A673 (cell line): ENCODE measurements at places on chromosomes 5 and 9. TPM values are rescaled to one million over a fixed set of nuclear protein-coding genes. Genes with fewer than 3 reads are reported as not detected.

GRCh38 chr5:72702881-72703434, 113.5 kb upstream of the TNPO1 start:
- H3K4me1 ChIP-seq: no peaks in the 10 kb centered on the region
- no peak for DNase-seq
- H3K27ac ChIP-seq: no peak overlapping the region
- H3K4me3 ChIP-seq: no peak overlapping the region
- no peaks in the 10 kb centered on the region for H3K36me3 ChIP-seq
- H3K27me3 ChIP-seq: no peaks in the 10 kb centered on the region

DNA sequence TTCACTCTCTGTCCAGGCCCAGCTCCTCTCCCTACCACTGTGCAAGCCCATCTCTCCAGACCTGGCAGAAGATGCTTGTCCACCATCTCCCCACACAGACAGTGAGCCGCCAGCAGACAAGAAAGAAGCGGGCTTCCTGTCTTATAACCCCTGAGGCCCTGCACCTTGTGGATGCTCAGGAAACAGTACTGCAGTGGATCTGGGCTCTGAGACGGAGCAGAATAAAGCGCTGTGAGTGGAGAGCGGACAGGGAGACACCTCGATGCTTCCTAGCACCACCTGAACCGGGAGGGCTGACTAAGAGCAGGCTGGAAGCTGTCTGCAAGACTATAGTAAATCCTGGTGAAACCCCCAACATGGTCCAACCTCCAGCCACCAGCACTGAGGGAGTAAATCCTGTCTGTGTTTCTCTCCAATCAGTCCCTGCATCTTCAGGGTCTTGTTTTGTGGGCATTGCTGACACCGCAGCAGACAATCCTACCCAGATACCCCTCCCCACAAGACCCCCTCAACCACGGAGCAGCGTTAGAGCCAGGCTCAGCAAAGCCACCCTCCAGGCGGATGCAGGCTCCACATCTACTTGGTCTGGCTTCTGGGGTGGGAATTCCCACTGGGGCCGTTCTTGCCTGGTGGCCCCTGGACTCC, 18.7 kb downstream of the ORM2 start:
- H3K27me3 ChIP-seq: no peaks in the 10 kb centered on the region
- peaks cover 75% of the 10 kb centered on the region for H3K36me3 ChIP-seq
- no peak for DNase-seq
- H3K4me3 ChIP-seq: no peak overlapping the region

DNA sequence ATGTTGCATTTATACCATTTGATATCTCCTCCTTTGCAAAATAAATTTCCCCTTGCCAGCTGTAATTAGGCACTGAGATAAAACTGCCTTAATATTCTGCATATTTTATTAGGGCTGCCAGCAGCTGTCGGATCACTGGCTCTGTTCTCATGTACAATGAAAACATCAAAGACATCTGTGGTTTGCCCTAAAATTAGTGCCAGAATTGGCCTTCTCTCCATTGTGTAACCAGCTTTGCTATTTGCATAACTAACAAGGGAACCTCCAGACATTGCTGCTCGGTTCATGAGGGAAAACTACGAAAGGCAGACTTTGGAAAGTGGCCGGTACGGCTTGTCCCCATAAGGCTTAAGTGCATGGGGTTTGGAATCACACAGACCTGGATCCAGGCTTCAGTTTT, 45.5 kb upstream of the KIF2A start:
- H3K27ac ChIP-seq: no peak overlapping the region
- peaks cover 28% of the 10 kb centered on the region for H3K4me1 ChIP-seq
- no peaks in the 10 kb centered on the region for H3K36me3 ChIP-seq
- H3K27me3 ChIP-seq: no peaks in the 10 kb centered on the region
- DNase-seq: no peak

DNA sequence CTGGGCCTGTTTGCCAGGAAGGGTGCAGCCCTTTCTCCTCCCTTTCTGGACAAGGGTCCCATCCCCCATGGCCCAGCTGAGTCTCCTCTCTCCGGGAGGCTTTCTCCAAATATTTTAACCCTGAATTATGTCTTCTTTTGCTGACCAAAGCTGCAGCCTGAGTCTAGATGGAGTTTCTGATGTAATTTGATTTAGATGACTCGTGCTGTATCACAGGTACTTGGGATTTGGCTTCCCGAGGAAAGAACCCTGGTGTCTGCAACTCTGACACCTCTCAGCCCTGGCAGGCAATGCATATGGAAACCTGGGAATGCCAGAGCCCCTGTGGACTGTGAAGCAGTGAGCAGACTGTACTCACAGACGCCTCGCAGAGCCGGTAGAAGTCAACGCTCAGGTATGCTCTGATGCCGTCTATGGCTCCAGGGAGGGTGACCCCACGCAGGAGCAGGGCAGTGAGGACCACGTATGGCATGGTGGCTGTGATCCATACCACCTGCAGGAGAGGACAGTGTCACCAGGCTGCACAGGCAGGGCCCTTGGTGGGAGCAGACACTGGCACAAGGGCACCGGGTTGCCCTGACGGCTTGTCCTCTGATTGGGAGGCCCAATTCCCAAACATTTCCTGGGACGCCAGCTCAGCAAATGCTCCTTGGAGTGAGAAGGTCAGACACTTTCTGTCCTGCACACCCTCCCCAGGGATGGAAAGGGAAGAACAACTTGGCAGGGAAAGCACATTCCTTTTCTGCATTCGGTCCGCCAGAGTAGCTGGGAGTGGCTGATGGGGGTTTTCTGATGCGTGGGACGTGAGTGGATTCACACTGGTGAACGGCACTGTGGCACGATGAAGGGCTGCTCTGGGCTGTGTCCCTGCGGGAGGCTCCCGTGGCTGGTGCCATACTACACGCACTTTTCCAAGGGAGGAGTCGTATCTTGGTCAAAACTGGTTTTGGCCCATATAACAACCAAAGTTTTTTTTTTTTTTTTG, 24.7 kb downstream of the SLC6A3 start:
- H3K36me3 ChIP-seq: no peaks in the 10 kb centered on the region
- peaks cover 3% of the 10 kb centered on the region for H3K27me3 ChIP-seq
- DNase-seq: no peak
- no peak overlapping the region for H3K27ac ChIP-seq

DNA sequence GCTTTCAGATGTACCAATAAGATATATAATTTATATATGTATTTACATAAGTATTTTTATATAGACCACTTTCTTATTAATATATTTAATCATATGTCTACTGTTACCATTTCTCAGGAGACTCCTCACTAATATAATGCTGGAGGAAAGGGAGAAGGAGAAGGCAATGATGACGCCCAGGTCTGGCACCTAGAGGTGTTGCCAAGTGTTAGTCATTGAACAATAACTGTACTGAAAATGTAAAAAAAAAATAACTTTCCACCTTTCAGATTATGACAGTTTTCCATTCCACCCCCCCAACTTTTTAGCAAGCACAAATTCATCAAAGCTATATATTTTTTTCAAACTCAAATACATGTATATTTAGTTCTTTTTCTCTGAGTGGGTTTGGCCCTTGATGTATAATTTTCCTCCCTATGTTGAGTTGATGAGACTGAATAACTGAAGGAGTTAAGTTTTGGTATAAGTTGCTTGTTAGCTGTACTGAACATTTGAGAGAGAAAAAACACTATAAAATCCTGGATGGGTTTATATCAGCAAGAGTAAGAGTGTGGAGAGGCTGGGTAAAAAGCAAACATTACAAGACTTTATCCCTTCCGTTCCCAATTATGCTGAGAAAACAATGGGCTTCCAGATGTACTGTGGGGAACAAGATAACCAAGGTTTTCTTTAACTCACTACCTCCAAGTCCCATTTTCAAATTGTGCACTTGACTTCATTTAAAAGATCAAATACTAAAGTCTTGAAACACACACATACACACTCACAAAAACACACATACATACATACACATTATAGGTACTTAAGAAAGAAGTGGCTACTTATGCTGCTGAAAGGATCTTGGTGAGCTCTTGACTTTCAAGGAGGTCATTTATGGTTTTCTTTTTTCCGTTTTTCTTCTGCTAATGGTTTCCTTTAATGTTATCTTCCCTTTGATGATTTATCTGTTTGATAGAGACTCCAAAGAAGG, 142.8 kb upstream of the IFNE start:
- H3K27me3 ChIP-seq: peaks cover 7% of the 10 kb centered on the region
- no peak overlapping the region for H3K4me3 ChIP-seq
- DNase-seq: no peak
- no peaks in the 10 kb centered on the region for H3K4me1 ChIP-seq

DNA sequence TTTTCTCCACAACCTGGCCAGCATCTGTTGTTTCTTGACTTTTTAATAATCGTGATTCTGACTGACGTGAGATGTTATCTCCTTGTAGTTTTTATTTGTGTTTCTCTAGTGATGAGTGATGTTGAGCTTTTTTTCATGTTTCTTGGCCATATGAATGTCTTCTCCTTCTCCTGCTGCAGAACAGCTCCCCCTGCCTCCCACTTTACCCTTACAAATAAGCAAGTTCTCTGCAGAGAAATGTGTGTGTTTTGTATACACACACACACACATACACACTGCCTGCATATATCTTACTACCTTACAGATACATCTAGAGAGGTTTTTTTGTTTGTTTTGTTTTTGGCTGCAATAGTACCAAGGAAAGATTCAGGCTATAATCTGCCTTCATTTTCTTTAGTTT, 88.7 kb upstream of the PHF24 start:
- H3K27ac ChIP-seq: no peak overlapping the region
- H3K27me3 ChIP-seq: no peaks in the 10 kb centered on the region
- H3K4me3 ChIP-seq: no peak overlapping the region
- H3K4me1 ChIP-seq: no peaks in the 10 kb centered on the region

DNA sequence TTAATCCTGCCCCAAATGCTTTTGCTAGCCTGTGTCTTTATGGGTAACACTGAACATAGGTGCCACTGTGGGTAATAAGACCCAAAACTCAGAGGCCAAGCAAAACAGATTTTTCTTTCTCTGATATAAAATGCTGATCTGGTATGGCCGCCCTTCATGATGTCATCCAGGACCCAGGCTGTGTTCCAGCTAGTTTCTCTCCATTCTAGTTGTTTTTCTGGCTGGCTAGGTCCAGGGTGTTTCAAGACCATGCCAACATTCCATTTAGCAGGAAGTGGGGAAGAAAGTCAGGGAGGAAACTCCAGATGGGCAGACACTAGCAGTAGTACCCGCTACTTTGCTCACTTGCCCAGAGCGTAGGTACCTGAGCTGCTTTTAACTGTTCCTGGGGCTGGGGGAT, 183.9 kb upstream of the OTULINL start:
- H3K36me3 ChIP-seq: peaks cover 7% of the 10 kb centered on the region
- no peak overlapping the region for H3K27ac ChIP-seq
- no peaks in the 10 kb centered on the region for H3K27me3 ChIP-seq
- peaks cover 42% of the 10 kb centered on the region for H3K4me1 ChIP-seq

DNA sequence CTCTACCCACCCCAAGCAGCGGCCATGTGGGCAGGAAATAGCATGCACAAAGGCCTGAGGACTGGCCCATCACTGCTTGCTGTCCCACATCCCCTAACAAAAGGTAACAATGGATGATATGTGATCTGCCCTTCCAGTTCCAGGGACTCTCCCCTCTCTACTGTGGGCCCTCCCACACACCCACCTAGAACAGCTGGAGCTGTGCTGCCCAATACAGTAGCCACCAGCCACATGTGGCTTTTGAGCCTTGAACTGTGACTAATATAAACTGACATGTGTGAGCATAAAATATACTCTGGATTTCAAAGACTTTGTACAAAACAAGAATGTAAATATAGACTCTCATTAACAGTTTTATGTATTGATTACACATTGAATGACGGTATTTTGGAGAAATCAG, 78.1 kb downstream of the C5orf15 start:
- no peaks in the 10 kb centered on the region for H3K27me3 ChIP-seq
- H3K36me3 ChIP-seq: no peaks in the 10 kb centered on the region
- no peak overlapping the region for H3K27ac ChIP-seq
- peaks cover 20% of the 10 kb centered on the region for H3K4me1 ChIP-seq
- DNase-seq: no peak

- H3K27ac ChIP-seq: no peak overlapping the region
- H3K4me3 ChIP-seq: no peak overlapping the region
- peaks cover 9% of the 10 kb centered on the region for H3K4me1 ChIP-seq
- no peaks in the 10 kb centered on the region for H3K27me3 ChIP-seq
- no peak for DNase-seq
- H3K36me3 ChIP-seq: no peaks in the 10 kb centered on the region
These were observed 6.9 kb downstream of the SHC3 start for GRCh38 chr9:89171693-89172092.

- H3K27ac ChIP-seq: no peak overlapping the region
- H3K4me1 ChIP-seq: no peaks in the 10 kb centered on the region
- no peaks in the 10 kb centered on the region for H3K36me3 ChIP-seq
These were observed 199.2 kb downstream of the ARHGEF28 start for GRCh38 chr5:73825199-73825598.

DNA sequence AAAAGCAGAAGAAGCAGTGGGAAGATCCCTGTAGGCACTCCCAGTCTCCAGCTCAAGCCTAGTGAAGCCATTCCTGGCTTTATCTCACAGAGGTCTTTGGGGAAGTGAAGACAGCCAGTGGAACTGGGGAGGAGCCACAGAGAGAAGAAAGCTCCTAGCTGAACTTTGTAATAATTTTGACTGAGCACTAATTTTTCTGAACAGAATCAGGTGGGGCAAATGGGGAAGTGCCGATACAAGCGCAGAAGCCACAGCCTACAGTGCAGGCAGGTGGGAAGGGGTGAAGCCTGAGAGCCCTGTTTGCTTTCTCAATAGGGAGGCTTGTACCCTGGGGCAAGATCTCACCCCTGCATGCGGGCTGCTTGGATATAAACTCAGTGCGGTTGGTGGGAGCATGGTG, 48.4 kb upstream of the SNAPC3 start:
- DNase-seq: no peak
- no peak overlapping the region for H3K4me3 ChIP-seq
- H3K36me3 ChIP-seq: no peaks in the 10 kb centered on the region
- H3K27me3 ChIP-seq: no peaks in the 10 kb centered on the region
- no peaks in the 10 kb centered on the region for H3K4me1 ChIP-seq

DNA sequence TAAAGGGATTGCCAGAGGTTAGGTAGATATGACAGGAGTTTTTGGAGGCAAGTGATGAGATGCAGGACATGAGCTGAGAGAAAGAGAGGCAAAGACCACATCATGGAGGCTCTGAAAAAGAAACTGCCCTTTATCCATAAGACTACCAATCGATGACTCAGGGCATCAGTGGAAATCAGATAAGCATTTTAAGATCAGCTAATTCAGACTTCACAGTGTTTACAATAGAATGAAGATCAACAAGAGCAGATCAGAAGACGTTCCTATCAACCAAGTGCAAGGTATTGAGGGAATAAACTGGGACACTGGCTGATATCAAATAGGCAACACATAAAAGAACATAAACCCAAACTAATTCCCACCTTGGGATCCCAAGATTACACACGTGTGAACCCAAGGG, 227.2 kb downstream of the SLCO4C1 start:
- DNase-seq: no peak
- H3K4me3 ChIP-seq: no peak overlapping the region
- no peaks in the 10 kb centered on the region for H3K4me1 ChIP-seq
- H3K27ac ChIP-seq: no peak overlapping the region
- no peaks in the 10 kb centered on the region for H3K36me3 ChIP-seq

Gene SOHLH1
- not detected in 2 replicates for total RNA-seq

Gene ANKRD18B
- not detected in 2 replicates for total RNA-seq

Gene FBN2
- total RNA-seq: 1.6 and 6.1 TPM in 2 replicates

Gene PCDHA12
- total RNA-seq: 10.5 and 10.7 TPM in 2 replicates

Gene LCN15
- not detected in 2 replicates for total RNA-seq

Gene KCNIP1
- 3.6 and 3.7 TPM in 2 replicates for total RNA-seq

Gene SHOC1
- total RNA-seq: not detected in 2 replicates

Gene NFIB
- total RNA-seq: 41.2 and 42.9 TPM in 2 replicates

Gene TRIM23
- total RNA-seq: 12.9 and 15.6 TPM in 2 replicates
